ENCODE measurements at places on chromosomes 5 and 9. TPM values are rescaled to one million over a fixed set of nuclear protein-coding genes. Genes with fewer than 3 reads are reported as not detected.

Gene SPATA31A3
- total RNA-seq, result not detected

DNA sequence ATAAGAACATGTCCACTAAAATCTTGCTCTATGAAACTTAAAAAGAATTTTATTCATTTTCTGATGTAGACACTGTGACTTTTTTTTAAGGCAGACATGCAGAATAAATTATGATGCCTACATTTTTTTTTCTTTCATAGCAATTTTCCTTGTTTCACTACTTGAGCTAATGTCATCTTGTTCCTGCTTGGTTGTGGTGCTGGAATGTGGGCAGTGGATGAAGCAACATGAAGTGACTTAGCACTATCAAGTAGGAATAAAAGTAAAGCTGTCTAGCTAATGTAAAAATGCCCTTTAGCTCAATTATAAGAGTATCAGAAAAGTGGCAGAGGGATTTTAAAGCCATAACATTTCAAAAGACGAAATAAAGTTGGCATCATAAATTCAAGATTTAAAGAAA is 191.0 kb downstream of the ADAMTS6 start:
- H3K4me3 ChIP-seq, result no peak overlapping the region
- no peaks in the 10 kb centered on the region for H3K27me3 ChIP-seq
- DNase-seq, result no peak
- no peaks in the 10 kb centered on the region for H3K36me3 ChIP-seq

DNA sequence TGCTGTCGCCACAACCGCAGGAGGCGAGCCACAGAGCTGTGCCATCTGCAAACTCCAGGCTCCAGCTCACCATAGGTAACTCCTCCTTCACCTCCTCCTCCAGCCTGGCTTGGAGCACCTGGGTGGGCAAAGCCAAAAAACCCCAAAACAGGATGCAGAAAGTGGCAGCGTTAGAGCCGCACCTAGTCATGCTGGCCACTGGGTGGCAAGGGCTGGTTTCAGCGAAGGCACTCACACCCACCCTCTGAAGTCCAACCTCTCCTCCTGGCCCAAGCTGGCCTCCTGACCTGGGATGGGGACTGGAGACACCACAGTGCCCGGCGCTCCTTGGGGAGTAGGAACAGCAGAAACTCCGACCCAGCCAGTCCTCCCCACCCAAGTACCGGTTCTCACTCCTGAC is 28.7 kb upstream of the ZNF354B start:
- H3K4me1 ChIP-seq, result no peaks in the 10 kb centered on the region
- no peaks in the 10 kb centered on the region for H3K27me3 ChIP-seq
- no peak overlapping the region for H3K27ac ChIP-seq
- no peak for DNase-seq

Gene ZNF608
- 20.0 TPM for total RNA-seq

DNA sequence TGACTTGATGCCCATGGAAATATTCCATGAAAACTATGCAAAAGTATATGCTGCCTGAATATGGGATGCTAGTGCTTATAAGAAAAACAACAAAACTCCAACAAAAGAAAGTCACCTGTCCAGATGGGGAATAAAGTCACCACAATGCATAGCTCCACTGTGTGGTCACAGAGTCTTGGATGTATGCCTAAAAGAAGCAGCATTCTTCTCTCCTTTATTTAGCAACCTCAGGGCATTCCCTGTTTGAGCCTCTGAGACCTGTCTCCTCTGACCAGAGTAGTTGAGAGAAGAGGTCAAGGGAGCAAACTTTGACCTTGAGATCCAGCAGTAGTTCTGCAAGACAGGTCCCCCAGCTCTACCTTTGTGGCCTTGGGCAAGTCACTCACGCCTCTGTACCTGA is 287.5 kb downstream of the MED10 start:
- no peak overlapping the region for H3K4me3 ChIP-seq
- no peaks in the 10 kb centered on the region for H3K27me3 ChIP-seq
- no peak for DNase-seq
- H3K4me1 ChIP-seq, result no peaks in the 10 kb centered on the region
- no peak overlapping the region for H3K27ac ChIP-seq

Gene CERCAM
- total RNA-seq, result 4.9 TPM

- no peaks in the 10 kb centered on the region for H3K27me3 ChIP-seq
- no peak overlapping the region for H3K4me3 ChIP-seq
- no peak for DNase-seq
- no peaks in the 10 kb centered on the region for H3K36me3 ChIP-seq
Observed at GRCh38 chr9:70106571-70106970, 62.9 kb downstream of the MAMDC2 start.

GRCh38 chr9:87661241-87661640 is 64.7 kb upstream of the CTSL start:
- DNase-seq, result no peak
- no peak overlapping the region for H3K27ac ChIP-seq
- no peaks in the 10 kb centered on the region for H3K27me3 ChIP-seq
- H3K4me3 ChIP-seq, result no peak overlapping the region
- H3K4me1 ChIP-seq, result no peaks in the 10 kb centered on the region
- no peaks in the 10 kb centered on the region for H3K36me3 ChIP-seq

Data from colonic mucosa (tissue), 4 donors.